ENCODE measurements at places on chromosomes 12 and 14.

GRCh38 chr14:105519946-105520698 is 6.3 kb upstream of the TMEM121 start:
- no peak for DNase-seq

DNA sequence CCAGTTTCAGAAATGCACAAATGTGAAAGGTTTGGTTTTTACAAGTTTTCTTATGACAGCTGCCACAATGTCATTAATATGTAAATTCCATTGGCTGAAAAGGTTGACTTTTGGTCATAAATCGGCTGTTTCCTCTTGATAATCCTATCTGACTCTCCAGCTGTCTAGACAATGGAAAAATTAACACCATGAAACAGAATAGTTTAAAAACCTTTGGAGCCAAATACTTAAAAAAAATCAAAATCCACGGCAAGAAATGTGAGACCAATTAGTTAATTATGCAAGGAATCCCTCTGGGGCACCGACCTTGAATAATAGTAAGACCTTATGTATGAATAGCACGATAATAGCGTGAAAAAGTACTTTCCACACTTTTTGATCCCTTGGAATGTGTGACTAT is 138.0 kb downstream of the ZNF664 start:
- no peak for DNase-seq

- DNase-seq: no peak
Measured at GRCh38 chr14:97554597-97554996, 757.4 kb downstream of the VRK1 start.

- DNase-seq: no peak
Measured at GRCh38 chr14:75440733-75441477, 13.1 kb downstream of the JDP2 start.

DNA sequence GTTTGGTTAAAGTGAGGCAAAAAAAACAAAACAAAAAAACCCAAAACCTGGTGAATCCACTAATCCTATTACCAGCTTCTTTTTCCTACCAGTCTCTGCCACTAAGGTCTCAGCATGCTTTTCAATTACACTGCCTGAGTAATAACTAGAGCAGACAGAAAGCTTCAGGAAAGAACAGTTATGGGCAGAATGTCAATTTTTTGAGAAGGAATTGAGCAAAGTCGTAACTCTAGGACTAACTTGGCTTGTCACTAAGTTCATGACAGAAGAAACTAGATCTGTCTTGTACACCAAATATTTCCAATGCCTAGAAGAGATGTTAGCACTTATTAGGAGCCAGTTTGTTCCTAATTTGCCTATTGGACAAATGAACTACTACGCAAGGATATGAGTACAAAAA is 148.8 kb upstream of the CNOT2 start:
- DNase-seq: no peak

DNA sequence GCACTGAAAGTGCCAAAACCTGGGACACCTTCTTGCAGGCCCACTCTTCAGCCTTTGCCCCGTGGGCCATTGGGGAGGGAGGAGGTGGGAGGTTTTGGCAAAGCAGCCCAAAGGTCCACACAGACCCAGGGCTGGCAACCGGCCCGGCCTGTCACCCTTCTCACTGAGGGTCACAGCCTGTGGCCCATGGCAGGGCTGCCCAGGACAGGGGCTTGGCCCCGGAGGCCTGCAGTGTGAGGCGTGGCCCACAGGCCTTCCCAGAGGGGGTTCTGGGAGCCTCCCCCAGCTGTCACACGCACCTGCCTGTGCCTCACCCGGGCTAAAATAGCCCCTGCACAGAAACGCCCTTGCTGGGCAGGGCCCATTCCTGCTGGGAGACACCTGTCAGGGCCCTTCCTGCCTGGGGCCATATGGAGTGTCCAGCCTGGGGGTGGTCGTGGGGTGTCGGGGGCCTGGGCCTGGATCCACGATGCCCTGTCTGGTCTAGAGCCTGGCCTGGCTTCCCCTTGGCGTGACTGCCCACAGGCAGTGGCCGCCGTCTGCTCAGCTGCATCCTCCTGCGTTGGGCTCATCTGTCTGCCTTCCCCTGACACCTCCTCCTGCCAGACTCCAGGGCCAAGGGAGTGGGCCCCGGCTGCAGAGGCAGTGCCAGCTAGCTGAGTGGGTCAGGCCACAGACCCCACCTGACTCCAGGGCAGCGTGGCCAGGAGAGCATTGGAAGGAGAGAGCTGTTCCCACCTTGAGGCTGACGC is 19.2 kb downstream of the PACS2 start:
- DNase-seq: no peak

- peak; percentile 26 for DNase-seq
Measured at GRCh38 chr12:121499929-121500793, 80.7 kb downstream of the KDM2B start.

- no peak for DNase-seq
Measured at GRCh38 chr12:84421103-84421502, 491.5 kb downstream of the SLC6A15 start.

DNA sequence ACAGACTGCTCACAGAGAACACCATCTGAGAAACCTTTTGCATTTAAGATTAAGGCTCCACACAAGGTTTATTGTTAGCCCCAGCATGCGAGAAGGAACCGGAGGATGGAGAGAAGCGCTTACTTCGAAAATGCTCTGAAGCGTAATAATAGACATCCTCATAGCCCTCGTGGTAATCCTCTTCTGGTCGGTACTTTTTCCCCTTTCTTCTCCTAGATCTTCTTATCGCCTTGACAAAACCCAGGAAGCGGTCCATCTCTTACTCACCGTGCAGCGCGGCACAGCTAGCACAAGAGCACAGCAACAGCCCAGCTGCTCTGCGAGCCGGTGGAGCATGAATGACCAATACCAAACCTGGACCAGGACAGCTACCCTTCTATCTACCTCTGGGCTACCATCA is 125.1 kb upstream of the GRIP1 start:
- DNase-seq: no peak

DNA sequence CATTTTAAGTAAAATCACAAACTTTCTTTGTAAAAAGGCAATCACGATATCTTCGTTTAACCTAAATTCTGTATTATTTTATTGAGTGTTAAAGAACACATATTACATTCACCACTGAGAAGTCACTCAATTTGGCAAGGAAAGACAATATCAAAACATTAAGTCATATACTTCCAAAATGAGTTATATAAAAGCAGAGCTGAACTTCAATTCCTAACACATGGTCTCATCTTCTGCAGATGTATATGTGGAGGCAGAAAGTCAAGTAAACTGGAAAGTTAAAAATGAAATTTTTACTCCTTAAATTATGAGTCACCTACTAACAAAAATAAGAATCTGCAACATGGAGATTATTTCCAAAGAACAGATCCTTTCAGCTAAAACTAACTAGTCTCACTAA is 28.7 kb downstream of the BMAL2 start:
- no peak for DNase-seq

DNA sequence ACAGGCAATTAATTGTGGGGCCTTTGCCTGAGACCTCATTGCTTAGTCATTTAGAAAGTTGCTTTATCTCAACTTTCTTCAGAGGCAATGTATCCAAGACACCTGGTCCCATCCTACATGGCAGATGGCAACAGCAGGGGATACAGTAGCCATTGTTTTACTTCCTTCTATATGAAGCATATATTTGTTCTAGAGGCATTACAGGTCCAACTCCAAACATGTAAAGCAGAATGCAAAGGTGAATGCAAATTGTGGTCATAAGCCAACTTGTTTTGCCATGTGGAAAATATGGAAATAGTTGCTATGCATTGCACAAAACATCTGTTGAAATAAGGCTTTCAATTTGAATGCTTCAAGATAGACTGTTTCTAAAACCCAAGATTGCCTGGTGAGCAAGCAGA is 109.8 kb upstream of the BCAT1 start:
- DNase-seq: no peak

DNA sequence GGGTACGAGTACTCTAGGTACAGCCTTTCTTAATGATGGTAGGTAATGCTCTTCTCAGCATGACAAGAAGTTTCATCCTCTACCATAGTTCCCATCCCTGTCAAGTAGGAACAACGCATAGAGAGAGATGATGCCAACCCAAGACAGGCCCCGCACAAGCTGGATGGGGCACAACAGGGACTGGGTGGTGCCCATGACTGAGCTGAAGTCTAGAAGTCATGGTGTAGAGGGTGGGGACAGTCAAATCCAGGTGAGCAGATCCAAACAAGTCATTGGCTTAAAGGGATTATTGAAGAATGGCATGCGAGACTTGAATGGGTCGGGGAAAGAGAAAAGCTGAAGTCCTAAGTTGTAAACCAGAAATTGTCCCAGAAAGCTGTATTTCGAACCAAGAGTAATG is 84.2 kb upstream of the MDM1 start:
- no peak for DNase-seq

DNA sequence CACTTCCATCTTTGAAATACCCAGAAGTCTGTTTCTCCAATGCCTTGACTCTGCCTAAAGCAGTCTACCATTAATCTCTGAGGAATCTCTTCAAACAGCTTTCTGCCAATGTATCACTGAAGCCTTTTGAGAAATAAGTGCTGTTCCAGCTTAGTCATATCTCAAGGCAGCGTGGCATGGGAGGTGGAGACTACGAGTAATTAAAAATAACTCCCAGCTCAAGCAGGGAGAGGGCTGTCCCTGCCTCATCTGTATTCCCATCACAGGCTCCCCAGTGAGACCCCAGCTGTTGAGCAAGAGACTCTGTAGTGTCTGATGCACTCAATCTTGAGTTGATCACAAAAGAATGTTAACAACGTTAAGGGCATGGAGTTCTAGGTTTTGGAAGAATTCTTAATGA is 700.6 kb downstream of the DIO2 start:
- DNase-seq: no peak

GRCh38 chr12:48131517-48131916 is 12.4 kb downstream of the PFKM start:
- no peak for DNase-seq

DNA sequence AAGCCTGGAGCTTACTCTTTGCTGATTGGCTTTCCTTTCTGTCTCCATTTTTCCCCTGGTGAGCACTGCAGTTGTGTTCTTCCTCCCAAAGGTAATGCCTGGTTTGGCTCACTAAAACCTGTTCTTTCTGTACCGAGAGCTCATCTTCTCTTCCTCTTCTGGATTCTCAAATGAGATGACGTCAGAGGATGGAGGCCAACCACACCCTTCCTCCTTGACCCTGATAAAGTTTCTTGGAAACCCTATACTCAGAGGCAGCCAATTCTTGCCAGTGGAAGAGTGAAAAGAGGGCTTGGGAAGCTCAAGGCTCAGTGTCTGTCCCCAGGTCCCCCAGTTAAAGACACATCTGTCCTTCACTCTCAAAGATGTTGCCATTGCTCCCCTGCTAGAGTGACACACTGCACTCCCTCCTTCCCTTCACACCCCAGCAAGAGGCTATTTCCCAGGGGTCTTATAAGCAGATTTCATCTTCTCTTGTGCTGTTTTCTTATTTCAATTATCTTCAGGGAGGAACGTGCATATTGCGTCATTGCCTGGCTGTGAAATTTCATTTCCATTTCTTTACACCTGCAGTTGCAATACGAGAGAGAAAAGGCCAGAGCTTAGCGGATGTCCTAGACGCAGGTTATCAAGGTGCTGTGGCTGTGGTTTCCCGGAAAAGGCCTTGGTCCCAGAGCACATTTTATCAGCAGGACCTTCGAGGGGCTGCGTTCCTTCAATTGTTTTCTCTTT is 27.3 kb downstream of the NTF3 start:
- DNase-seq: no peak

DNA sequence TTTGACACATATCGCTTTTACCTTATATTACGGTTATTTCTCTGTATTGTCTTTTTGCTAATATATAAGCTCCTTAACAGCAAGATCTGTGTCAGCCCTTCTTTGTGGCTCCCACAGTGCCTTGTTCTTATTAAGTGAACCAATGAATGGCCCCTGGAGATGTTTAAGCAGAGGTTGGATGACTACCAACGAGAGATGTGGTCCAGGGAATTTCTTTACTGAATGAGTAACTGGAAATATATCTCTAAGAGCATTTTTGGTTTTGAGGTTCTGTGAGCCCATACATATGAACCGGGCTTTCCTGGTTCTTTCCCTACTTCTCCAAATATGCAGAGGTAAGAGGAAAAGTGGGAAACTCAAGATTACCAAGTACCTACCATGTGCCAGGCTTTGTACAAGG is 23.5 kb downstream of the CALCOCO1 start:
- no peak for DNase-seq

- no peak for DNase-seq
Measured at GRCh38 chr12:19245106-19245505, 115.6 kb downstream of the PLEKHA5 start.

- DNase-seq: no peak
Measured at GRCh38 chr14:67413806-67414769, 2.1 kb upstream of the PLEK2 start.

DNA sequence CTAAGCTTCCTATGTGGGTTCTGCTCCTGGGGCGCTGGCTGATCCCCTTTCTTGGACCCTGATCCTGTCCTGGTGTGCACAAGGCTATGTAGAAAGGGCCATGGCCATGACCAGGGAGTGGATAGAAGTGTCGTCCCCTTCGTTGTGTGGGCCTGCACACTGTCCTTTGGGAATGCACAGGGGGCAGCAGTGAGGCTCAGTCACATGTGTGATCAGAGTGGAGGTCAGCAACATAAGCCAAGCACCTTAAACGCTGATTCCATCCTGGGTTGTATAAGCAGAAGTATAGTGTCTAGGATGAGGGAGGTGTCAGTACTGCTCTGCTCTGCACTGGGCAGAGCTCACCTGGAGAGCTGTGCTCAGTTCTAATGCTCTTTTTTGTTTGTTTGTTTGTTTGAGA is 48.4 kb downstream of the ESRRB start:
- DNase-seq: no peak

DNA sequence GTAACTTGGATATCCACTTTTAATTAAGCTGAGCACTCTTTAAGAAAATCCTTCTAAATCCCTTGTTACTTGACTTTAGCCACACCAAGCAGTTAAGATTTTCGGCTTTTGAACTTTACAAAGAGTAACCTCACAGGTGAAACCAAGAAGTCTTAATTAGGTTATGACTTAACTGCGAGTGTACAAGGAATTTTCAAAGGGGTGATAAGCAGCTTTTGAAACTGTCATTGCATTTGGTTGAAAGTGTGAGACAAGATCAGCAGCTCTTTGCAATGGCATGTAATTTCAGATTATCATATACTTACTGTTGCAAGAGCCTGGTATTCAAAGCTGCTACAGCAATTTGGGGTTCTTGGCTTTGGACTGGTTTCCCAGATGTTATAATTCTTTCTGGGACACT is 137.5 kb downstream of the TMEM117 start:
- DNase-seq: no peak

DNA sequence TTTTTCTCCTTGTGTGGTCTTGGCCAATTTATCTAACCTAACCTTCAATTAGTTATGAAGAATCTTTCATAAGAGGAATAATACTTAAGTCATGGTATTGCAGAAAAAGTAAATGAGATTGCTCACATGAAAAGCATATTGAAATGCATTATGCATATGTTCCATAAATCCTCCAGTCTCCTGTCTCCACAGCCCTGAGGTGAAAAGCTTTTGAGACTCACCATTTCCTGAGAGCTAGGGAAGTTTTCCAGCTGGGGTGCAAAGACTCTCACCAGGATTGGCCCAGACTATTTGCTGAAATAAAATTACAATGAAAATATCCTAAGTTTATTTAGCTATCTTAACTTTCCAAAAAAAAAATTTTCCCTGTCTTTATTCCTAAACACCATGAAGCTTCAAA is 723.8 kb upstream of the FLRT2 start:
- no peak for DNase-seq

- DNase-seq: no peak
Measured at GRCh38 chr12:94849411-94849976, 154.0 kb downstream of the NDUFA12 start.
